Activated naive CD4-positive, alpha-beta T cell treated with anti-CD3 and anti-CD28 coated beads, Interleukin-2, amount 50 U/mL, for 72 hours (primary cell): ENCODE measurements at places on chromosomes 12 and 14.

DNA sequence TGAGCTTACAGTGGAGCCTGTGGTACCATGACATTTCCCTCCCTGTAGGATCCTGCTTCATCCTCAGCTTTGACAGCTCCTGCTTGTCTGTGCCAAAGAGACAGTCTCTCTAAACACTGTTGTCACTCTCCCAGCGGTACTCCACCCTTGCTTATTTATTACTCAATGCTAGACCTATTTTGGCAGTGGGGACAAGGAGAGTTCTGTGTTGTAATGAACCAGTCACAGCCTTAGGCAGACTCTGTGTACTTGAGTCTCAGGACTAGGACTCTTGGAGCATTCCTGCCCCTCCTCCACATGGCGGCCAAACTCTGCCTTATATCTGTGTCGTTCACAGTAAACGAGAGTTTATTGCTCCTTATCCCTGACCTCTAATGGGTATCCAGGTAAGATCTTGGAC lies 70.9 kb downstream of the PIK3C2G start:
- no peak for DNase-seq

DNA sequence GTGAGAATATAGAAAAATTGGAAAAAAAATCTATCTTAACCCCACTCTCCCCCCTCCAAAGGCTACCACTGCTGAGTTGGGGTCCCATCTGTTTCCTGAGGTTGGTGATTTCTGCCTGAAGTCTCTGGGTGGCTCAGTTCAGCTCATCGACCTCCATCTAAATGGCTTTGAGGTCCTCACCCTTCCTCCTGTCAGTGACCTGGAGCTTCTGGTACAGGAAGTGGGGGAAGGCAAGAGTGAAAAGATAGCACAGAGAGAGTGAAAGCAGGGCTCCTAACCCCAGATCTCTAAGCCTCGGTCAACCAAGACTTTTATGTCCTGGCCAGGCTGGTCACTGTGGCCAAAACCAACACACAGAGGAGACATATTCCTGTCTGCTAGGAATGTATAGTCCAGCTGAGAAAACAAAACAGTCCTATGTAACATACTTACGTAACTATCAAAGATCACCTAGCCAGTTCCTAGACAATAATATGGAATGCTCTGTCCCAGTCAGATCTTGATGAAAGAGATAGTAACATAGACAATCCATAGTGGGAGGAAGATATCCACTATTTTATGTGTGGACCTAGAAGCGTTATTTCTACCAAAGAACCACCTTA lies 12.3 kb upstream of the KRT73 start:
- DNase-seq, result no peak

DNA sequence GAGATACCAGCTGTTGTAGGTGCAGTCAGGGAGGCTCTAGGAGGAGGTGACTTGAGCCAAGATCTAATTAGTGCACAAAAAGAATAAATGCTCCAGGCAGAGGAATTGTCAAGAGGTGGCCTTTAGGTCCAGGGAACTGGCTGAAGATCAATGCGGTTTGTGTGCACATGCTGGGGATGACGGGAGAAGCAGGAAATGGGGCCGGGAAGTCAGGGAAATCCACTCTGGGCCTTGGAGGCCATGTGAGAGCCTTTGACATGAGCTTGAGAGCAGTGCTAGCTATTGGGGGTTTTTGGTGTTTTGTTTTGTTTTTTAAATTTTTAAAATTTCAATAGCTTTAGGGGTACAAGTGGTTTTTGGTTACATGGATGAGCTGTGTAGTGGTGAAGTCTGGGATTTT lies 67.4 kb downstream of the MVK start:
- no peak for DNase-seq

GRCh38 chr12:58066296-58066695 lies 124.9 kb downstream of the ATP23 start:
- no peak for DNase-seq

GRCh38 chr14:51328772-51329353 lies 88.8 kb downstream of the TMX1 start:
- DNase-seq, result no peak

GRCh38 chr12:98533723-98534251 lies 18.4 kb downstream of the TMPO start:
- no peak for DNase-seq

GRCh38 chr12:68506619-68507018 lies 104.1 kb upstream of the RAP1B start:
- no peak for DNase-seq

DNA sequence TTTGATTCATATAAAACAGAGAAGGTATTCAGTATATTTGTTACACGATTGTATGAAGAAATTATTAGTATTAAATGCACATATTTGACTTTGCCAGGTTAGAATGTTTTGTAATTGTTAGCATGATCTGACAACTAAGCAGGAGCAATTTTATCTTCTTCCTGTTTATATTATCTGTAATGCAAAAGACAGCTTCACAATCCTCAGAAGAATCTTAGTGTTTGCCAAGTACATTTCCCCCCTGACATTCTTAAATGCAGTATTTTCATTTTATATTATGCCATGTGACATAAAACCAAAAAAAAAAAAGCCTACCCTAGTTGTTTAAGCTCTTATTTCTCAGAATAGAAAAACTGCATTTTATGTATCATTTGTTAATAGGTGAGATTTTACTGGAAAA lies 469.4 kb downstream of the FOXG1 start:
- no peak for DNase-seq

DNA sequence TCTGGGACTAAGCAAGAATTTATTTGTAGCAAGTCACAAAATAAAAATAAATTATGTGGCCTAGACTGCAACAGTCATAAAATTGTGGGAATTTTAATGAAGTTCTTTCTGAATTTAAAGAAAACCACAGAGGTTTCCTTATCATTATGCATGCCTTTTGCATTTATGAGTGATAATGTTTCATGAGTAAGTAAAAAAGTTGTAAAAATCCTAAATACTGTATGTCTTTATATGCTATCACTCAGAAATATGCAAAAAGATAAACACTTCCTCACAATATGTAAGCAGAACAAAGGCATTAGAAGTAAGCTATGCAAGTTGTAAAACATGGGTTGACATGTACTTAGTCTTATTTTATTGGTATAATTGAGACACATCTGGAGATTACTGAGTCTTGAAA lies 239.4 kb upstream of the PDE3A start:
- DNase-seq, result no peak

GRCh38 chr14:88323523-88324199 lies 592 bp upstream of the KCNK10 start:
- DNase-seq, result no peak

GRCh38 chr12:40970320-40970907 lies 217.7 kb upstream of the PDZRN4 start:
- no peak for DNase-seq

DNA sequence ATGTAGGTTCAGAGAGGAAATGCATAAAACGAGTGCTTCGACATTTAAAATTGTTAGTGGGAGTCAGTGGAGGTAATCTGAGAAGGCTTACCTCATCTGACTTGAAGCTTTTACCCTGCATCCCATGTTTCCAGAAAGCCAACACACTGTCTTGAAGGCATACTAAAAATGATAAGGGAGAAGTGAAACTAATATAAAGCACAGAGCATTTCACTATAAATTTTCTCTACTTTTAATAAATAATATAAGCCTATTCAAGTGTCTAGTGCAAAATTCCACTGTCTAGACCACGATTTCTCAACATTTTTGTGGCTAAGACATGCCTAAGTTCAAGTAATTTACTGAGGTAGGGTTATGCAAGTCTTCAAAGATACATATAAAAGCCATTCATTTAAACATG lies 29.1 kb upstream of the CDKL1 start:
- no peak for DNase-seq

- DNase-seq, result no peak
Measured at GRCh38 chr12:52005903-52006703, 643 bp upstream of the TAMALIN start.

- peak; percentile 49 for DNase-seq
Measured at GRCh38 chr12:64679487-64680001, 69.2 kb downstream of the RASSF3 start.

GRCh38 chr12:112130441-112130998 lies 5.2 kb downstream of the TRAFD1 start:
- DNase-seq, result no peak

GRCh38 chr14:101823511-101824120 lies 62.1 kb downstream of the PPP2R5C start:
- DNase-seq, result peak; percentile 70

- DNase-seq, result no peak
Measured at GRCh38 chr14:76331328-76332011, 44.5 kb upstream of the ESRRB start.

- no peak for DNase-seq
Measured at GRCh38 chr12:126891789-126892188, 1375.2 kb upstream of the TMEM132C start.

GRCh38 chr12:117968826-117969659 lies at the start of gene KSR2:
KSR2 (minus strand) TSS chr12:117968990; CDS start chr12:117968255, 735 bp downstream.
- DNase-seq, result no peak

DNA sequence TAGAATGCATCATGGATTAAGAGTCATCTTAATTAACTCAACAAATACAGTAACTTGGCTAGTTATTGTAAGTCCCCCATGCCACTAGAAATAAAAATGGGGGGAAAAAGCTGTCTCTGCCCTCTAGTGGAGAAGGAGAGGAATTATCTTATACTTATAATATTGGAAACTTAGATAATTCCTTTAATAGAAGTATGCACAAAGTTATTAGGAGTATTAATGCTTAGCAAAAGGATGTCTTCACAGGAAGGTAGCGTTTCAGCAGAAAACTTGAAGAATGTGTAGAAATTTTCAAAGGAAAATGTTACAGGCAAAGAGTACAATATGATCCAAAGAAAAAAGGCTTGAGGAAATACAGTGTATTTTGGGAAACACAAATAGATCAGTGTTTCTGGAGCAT lies 19.8 kb downstream of the OR5AU1 start:
- no peak for DNase-seq

DNA sequence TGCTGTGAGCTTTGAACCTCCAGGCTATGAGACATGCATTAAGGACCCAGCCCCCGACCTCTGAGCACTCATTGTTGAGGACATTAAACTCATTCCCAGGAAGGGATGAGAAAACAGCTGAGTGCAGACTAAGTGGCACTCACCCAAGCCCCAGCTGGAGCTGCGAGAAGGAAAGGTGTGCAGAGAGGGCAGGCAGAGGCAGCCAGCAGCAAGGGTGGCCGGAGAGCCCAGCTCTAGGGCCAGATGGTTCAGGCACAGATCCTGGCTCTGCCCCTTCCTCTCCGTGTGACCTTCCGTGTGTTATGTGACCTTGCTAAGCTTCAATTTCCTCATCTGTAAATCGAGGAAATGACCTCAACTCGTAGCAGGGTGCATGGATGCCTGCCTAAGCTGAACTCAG lies 3.7 kb downstream of the TSPAN11 start:
- no peak for DNase-seq

- no peak for DNase-seq
Measured at GRCh38 chr12:18165889-18166288, 75.9 kb upstream of the RERGL start.

DNA sequence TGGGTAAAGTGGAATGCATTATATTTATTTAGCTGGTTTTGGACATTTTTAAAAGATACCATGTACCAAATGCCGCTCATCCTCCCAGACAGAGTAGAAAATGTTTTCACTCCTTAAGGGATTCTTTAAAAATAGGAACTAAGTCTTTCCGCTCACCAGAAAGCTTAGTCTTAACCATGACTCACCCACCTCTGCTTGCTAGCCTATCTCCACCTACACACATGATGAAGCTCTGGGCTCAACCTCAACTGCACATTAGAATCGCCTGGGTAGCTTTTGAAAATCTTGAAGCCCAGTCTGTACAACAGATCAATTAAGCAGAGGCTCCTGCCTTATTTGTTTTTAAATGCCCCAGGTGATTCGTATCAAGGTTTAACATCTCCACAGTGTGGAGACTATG lies 260.5 kb downstream of the NEDD1 start:
- DNase-seq, result no peak

DNA sequence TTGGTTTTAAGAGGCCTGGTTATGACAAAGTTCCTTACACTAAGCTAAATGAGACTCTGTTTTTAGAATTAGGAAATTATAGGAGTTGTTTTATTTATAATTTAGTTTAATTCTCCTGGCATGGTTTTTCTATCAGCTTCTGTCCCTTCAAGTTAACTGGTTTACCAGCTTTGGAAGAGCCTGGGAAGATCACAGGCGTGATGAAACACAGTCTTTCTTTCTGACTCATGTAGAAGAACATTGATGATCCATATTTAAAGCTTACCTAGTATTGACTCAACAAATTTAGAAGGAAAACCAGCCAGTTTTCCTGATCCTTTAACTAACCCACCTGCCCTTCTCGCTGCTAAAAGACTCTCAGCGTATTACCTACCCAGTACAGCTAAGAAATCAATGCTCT lies 155.2 kb downstream of the TGFB3 start:
- DNase-seq, result no peak

- no peak for DNase-seq
Measured at GRCh38 chr12:94909663-94910062, 93.8 kb downstream of the NDUFA12 start.

DNA sequence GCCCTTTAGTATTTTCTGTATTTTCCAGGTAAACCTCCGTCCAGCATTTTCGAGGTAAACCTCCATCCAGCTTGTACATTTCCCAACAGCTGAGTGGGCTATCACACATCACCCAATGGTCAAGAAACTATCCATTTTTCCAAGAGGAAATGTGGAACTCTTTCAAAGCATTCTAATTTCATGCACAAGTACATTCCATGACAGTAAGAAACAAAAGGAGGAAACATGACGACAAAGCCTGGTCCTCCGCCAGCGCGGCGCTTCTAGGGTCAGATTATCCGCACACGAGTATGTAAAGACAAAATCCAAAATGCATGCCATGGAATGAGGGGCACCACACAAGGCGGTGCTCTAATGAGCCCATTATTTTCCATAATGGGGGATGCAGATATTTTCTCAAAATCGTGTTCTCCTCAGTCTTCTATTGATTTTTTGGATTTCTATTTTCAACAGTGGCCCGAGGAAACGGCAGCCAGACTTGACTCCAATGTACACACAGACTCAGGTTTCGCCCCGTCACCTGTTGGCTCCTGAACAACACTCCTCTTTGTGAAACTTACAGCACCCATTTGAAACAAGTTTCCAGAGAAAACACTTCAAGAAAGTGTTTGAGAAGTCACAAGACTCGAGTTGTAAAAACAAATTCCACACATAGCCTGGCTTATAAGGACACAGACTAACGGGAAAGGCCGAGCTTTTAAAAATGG lies 107.4 kb downstream of the PRICKLE1 start:
- DNase-seq, result no peak

GRCh38 chr12:40208707-40209446 lies 15.9 kb upstream of the LRRK2 start:
- no peak for DNase-seq

DNA sequence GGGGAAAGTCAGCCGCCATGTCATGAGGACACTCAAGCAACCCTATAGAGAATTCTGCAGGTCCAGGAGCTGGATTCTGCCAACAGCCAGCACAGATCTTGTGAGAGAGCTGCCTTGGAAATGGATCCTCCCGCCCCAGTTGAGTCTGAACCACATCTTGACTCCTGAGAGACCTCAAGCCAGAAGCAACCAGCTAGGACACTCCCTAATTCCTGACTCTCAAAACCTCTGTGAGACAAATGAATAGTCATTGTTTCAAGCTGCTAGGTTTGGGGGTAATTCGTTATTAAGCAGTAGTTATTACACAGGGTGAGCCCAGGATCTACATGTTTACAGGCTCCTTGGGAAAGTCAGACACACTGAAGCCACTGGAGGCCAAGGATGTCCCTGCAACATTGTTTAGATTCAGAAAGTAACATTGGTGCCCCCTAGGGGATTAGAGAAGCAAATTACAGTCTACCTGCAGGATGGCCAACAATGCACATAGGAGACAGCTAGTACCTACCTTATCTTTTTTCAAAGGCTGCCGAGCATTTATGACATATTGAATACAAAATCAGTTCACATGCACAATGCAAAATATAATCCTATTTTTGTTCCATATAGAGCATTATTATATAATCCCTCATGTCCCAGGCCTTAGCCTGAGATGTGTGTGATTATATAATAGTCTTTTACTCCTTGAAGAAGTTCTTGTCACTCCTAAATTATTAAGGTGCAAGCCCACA lies 57.9 kb upstream of the FICD start:
- no peak for DNase-seq
